Activated CD4-positive, alpha-beta T cell treated with anti-CD3 and anti-CD28 coated beads, Interleukin-2, Interleukin-6, amounts not matched to agents 100 ng/mL and 50 ng/mL, durations not matched to agents 16 hours and 8 hours (primary cell): ENCODE measurements at places on chromosomes 11 and 22.

GRCh38 chr11:92272651-92273050, 48.0 kb downstream of the FAT3 start:
- DNase-seq, result no peak

DNA sequence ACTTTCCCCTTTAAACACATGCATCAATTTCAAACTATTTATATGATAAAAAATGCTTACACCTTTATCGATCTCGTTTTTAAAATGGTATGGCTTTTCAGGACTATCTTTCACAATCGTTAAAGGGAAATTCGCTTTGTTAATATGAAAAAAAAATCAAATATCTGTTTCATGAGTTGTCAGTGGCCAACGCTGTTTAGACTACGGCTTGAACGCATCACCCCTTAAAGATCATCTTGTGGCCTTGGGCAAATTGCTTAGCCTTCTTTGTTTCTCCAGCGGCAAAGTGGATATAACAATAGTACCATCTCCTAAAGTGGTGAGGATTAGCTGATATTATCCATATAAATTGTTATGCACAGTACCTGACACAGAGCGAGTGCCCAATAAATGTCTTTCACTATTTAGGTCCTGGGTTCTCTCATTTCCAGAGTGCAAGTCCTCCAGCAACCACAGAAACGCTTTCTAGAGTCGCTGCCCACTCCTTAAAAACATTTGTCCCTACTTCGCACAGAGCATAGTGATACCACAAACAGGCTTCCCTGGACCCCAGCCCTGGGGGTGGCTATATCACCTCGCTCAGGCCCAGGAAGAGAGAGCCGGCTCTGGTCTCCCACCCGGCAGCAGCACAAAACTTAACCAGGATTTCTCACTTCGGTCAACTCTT, 904 bp downstream of the SLC35F2 start:
- no peak for DNase-seq

DNA sequence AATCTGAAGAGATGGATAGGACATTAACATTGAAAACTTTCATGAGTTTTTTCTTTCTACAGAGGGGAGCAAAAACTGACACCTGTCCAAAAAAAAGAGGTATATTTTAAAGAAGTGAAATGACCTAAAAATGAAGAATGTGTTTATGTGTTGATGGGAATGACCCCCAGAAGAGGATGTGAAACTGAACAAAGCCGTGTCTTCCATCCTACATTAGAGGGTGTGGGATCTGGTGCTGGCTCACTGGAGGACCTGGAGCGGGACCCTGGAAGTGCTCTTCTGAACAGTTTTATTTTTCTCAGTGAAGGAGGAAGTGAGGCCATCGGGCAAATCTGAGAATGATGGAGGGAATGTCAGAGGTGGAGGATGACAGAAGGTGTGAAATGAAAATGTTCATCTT, 470.1 kb downstream of the NTM start:
- DNase-seq, result no peak

- DNase-seq, result no peak
Measured at GRCh38 chr11:2668876-2669275, 30.9 kb downstream of the KCNQ1OT1 start.

DNA sequence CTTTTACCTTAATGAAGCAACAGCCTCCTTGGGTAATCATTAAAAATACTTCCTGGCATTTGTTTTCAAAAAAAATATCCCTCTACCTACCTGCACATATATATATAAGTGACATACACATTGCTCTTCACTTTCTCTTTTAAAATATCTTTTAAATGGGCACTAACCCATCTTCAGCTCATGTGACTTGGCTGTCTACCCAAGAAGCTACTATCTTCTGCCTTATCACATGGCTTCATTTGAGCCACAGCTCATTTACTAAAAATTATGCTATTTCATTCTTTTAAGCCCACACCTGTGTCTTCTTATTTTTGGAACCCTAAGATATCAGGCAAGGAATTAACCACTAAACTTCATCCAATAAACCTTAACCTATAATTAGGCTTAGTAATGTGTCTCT, 37.0 kb upstream of the SOX6 start:
- DNase-seq, result no peak

- no peak for DNase-seq
Measured at GRCh38 chr11:119038884-119039283, 8.2 kb upstream of the SLC37A4 start.

GRCh38 chr22:37626556-37627075, 12.9 kb upstream of the SH3BP1 start:
- no peak for DNase-seq

GRCh38 chr11:72634016-72634415, 40.2 kb downstream of the PDE2A start:
- no peak for DNase-seq

DNA sequence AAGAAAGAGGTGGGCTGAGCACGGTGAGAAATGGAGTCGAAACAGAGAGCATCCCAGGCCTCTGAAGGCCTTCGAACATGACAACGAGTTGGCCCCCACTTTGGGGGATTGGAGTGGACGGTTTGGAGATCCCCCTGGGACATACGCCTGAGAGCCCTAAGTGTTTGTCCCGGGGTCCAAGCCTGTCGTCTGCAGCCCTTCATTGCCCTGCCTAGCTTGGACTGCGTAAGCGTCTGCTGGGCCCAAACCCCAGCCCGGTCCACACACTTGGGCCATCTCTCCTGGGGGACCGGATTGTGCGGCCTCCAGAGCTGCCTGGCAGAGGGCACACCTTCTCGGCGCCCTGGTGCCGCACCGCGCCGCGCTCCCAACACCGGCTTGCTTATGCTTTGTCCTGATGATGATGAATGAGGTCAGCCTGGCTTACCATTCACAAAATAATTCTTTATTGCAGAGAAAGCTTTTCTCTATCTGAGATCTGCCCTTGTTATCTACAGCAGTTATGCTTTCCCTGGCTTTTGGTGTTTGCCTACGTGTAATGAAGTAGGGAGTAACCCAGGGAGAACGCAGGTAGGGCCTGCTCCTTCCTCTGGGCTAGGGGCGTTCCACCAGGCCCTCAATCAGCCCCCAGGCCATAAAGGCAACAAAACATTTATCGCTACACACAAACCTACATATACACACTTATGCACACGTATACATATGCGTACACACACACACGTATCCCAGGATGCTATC, 85.9 kb upstream of the PPARA start:
- DNase-seq, result no peak

GRCh38 chr22:31584804-31585160, 77.2 kb downstream of the PISD start:
- peak; percentile 23 for DNase-seq

DNA sequence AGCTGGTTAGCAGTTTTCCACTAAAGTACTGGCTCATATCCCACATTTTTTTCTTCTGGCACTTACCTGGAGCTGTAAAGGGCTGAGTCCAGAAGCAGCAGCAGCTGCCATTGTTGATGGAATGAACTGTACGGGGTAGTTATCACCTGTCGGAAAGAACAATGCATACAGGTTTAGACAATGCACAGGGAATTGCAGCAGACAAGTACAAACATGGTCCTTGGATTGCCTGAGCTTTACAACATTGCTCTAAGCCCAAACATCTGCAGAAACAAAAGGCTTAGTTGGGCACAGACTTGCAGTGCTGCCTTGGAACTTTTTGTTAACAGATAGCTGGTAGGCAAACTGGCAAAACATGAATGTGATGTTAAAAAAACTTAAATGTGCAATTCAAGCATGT, 258.8 kb downstream of the SOX6 start:
- no peak for DNase-seq

- no peak for DNase-seq
Measured at GRCh38 chr11:116189408-116190170, 583.2 kb downstream of the BUD13 start.
